ENCODE measurements at places on chromosomes 12 and 14. TPM values are rescaled to one million over a fixed set of nuclear protein-coding genes. Genes with fewer than 3 reads are reported as not detected.
A peak's percentile ranks its signal among the peaks of the same experiment; 100 is the strongest.

GRCh38 chr14:95667249-95667693 lies 19.0 kb upstream of the TCL1B start:
- no peak overlapping the region for H3K4me3 ChIP-seq
- no peaks in the 10 kb centered on the region for H3K27me3 ChIP-seq
- no peak overlapping the region for H3K27ac ChIP-seq
- DNase-seq, result no peak
- no peaks in the 10 kb centered on the region for H3K4me1 ChIP-seq

DNA sequence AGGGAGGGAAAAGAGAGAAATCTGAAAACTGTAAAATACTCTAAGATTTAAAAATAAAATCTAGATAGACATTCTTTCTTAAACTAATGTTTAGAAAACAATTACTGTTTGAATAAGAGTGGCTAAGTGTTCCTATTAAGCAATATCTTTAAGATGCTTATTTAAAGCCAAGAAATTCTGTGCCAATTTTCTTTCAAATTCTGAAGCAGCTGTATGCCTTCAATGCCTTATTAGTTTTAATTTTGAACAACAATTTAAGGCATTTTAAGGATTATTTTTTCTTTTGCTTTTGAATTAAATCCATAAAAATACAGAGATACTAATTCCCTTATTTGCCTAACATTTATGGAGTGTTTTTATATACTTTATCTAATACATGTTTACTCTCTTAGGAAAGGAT lies 50.3 kb upstream of the KITLG start:
- H3K36me3 ChIP-seq, result no peaks in the 10 kb centered on the region
- no peak overlapping the region for H3K27ac ChIP-seq
- DNase-seq, result no peak
- no peak overlapping the region for H3K4me3 ChIP-seq
- H3K27me3 ChIP-seq, result no peaks in the 10 kb centered on the region

Gene TAS2R50
- 0.60 TPM for total RNA-seq

Gene P2RX2
- total RNA-seq, result not detected

DNA sequence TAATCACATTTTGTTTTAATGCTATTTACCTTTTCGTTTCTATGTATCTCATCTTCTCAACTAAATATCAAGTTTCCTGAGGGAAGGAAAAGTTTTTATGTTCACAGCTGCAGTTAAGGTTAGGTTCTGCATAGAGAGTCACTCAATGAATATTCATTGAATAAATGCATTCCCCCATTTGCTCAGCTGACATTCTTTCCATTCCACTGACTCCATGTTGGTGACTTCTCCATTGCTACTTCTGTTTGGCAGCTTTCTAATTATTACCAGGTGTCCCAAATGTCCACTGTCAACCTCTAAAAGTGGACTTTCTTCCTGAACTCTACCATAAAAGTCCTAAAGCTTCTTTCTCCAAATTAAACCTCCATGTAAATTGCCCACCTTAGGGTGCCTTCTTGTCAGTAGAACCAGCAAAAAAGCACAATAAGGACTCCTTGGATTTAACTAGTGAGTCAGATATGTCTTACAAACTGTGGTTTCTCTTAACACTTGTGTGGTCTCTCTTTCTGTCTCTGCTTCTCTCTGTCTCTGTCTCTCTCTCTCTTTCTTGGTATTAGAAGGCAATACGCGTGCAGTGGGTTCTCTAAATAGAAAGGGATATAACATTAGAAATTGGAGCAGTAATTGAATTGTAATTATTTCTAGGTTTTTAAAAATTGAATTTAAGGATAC lies 85.9 kb downstream of the TMEM117 start:
- H3K27me3 ChIP-seq, result no peaks in the 10 kb centered on the region
- no peak overlapping the region for H3K27ac ChIP-seq
- no peak overlapping the region for H3K4me3 ChIP-seq
- H3K36me3 ChIP-seq, result no peaks in the 10 kb centered on the region
- peak; percentile 31 for DNase-seq
- no peaks in the 10 kb centered on the region for H3K4me1 ChIP-seq

- H3K4me3 ChIP-seq, result no peak overlapping the region
- no peaks in the 10 kb centered on the region for H3K27me3 ChIP-seq
- H3K27ac ChIP-seq, result no peak overlapping the region
- DNase-seq, result no peak
- no peaks in the 10 kb centered on the region for H3K4me1 ChIP-seq
These were observed 222.9 kb downstream of the SLC15A4 start for GRCh38 chr12:128600886-128601285.

Gene CLECL1
- not detected for total RNA-seq

Gene PIWIL1
- not detected for total RNA-seq

DNA sequence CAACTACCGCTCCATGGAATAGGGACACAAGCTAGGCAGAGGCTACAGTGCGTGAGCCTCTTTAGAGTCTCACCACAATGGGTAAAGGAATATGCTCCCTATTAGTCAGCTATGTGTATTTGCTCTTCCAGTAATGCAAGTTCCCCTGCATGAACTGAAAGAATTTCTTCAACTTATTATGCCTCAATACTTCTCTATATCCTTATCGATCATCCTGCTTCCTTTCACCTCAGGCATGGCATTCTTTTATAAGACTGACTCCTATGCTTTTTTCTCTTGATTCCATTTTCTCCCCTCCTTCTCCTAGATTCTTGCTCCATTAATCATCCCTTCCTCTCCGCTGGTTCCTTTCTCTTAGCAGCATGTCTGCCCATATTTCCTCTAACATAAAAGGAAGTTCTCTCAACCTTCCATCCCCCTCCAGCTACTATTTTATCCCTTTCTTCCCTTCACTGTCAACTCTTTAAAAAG lies 94.5 kb upstream of the CPM start:
- no peaks in the 10 kb centered on the region for H3K36me3 ChIP-seq
- peaks cover 31% of the 10 kb centered on the region for H3K4me1 ChIP-seq
- no peaks in the 10 kb centered on the region for H3K27me3 ChIP-seq
- H3K27ac ChIP-seq, result peak overlapping the region; percentile 25
- DNase-seq, result peak; percentile 54

GRCh38 chr14:54209511-54210250 lies 187.1 kb upstream of the CDKN3 start:
- H3K27me3 ChIP-seq, result no peaks in the 10 kb centered on the region
- no peak overlapping the region for H3K27ac ChIP-seq
- H3K4me3 ChIP-seq, result no peak overlapping the region
- DNase-seq, result peak; percentile 83

GRCh38 chr12:25241167-25242020 lies 9.3 kb downstream of the KRAS start:
- H3K36me3 ChIP-seq, result peaks cover 10% of the 10 kb centered on the region
- H3K27ac ChIP-seq, result no peak overlapping the region
- DNase-seq, result peak; percentile 30

Gene NGB
- not detected for total RNA-seq

DNA sequence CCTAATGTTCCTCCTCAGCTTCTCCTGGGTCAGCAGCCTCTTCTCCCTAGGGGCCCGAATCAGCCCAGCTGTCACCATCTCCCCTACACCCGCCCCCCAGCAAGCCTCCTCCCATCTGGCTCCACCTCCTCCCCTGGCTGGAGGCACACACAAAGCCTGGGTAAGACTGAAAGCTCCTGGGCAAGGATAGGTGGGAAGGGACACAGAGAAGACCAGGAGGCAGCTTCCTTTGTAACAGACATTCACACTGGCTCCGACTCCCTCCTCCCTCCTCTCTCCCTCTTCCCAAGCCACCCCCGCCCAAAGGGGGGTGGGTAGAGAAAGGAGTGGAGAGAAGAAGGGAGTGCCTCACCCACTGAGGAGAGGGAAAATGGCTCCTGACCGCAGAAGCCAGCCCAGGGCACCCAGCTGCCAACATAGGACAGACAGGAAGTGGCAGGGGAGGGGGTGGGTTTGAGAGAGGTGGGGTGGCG lies 4.0 kb downstream of the CHD4 start:
- H3K4me3 ChIP-seq, result no peak overlapping the region
- H3K27ac ChIP-seq, result no peak overlapping the region
- peaks cover 37% of the 10 kb centered on the region for H3K4me1 ChIP-seq
- no peaks in the 10 kb centered on the region for H3K27me3 ChIP-seq
- DNase-seq, result peak; percentile 27
- peaks cover 40% of the 10 kb centered on the region for H3K36me3 ChIP-seq

- no peak overlapping the region for H3K4me3 ChIP-seq
- DNase-seq, result no peak
- no peak overlapping the region for H3K27ac ChIP-seq
- no peaks in the 10 kb centered on the region for H3K36me3 ChIP-seq
These were observed 18.0 kb upstream of the PHETA1 start for GRCh38 chr12:111386885-111387284.

DNA sequence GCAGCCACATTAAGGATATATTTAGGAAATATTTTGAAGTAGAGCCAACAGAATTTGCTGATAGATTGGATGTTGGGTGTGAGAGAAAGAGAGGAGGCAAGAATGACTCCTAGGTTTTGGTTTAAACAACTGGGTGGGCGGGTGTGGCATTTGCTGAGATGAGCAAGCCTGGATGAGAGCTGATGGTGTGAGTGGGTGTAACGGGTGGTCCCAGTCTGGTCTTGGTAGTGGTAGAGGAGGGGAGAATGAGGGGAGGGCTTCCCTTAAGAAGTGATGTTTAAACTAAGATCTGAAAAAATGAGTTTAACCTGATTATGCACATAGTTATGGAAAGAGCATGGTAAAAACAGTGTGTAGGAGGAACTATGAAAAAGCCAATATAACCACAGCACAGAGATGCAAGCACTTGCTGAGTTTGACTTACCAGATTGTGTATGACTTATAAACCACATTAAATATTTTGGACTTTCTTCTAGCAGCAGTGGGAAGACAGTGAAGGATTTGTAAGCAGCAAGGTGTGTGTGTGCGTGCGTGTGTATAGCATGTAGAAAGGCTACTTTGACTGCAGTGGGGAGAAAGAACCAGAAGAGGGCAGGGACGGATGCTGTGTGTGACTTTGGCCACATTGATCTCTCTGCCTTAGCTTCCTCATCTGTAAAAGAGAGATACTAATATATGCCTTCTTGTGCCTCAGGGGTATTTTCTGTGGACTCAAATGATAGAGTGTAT lies 139.7 kb downstream of the PRIMA1 start:
- H3K36me3 ChIP-seq, result no peaks in the 10 kb centered on the region
- H3K27me3 ChIP-seq, result no peaks in the 10 kb centered on the region
- DNase-seq, result no peak
- H3K27ac ChIP-seq, result no peak overlapping the region

GRCh38 chr14:35277179-35277578 lies 15.0 kb upstream of the PSMA6 start:
- no peaks in the 10 kb centered on the region for H3K4me1 ChIP-seq
- H3K36me3 ChIP-seq, result peaks cover 9% of the 10 kb centered on the region
- H3K4me3 ChIP-seq, result no peak overlapping the region
- no peak overlapping the region for H3K27ac ChIP-seq

GRCh38 chr14:80602946-80603345 lies 338.6 kb downstream of the CEP128 start:
- no peak overlapping the region for H3K4me3 ChIP-seq
- no peaks in the 10 kb centered on the region for H3K27me3 ChIP-seq
- H3K27ac ChIP-seq, result no peak overlapping the region
- no peak for DNase-seq
- H3K4me1 ChIP-seq, result no peaks in the 10 kb centered on the region

GRCh38 chr14:23382731-23383440 lies 6.0 kb downstream of the CMTM5 start:
- H3K4me3 ChIP-seq, result no peak overlapping the region
- H3K4me1 ChIP-seq, result no peaks in the 10 kb centered on the region
- DNase-seq, result no peak
- no peak overlapping the region for H3K27ac ChIP-seq
- peaks cover 2% of the 10 kb centered on the region for H3K27me3 ChIP-seq

- H3K36me3 ChIP-seq, result no peaks in the 10 kb centered on the region
- H3K27ac ChIP-seq, result peak overlapping the region; percentile 75
- H3K27me3 ChIP-seq, result no peaks in the 10 kb centered on the region
- peak overlapping the region; percentile 87 for H3K4me3 ChIP-seq
These were observed 18.8 kb downstream of the SOCS2 start for GRCh38 chr12:93591137-93591868.

- H3K27me3 ChIP-seq, result no peaks in the 10 kb centered on the region
- no peak overlapping the region for H3K4me3 ChIP-seq
- DNase-seq, result peak; percentile 42
- no peak overlapping the region for H3K27ac ChIP-seq
- H3K36me3 ChIP-seq, result no peaks in the 10 kb centered on the region
- H3K4me1 ChIP-seq, result peaks cover 19% of the 10 kb centered on the region
These were observed 33.6 kb downstream of the PRORP start for GRCh38 chr14:35155962-35156361.

Gene PTPRQ
- total RNA-seq, result 0.18 TPM

- H3K4me3 ChIP-seq, result no peak overlapping the region
- no peak overlapping the region for H3K27ac ChIP-seq
- H3K27me3 ChIP-seq, result peaks cover 3% of the 10 kb centered on the region
- H3K4me1 ChIP-seq, result peaks cover 16% of the 10 kb centered on the region
These were observed 4.3 kb downstream of the GALNT9 start for GRCh38 chr12:132324841-132325732.

DNA sequence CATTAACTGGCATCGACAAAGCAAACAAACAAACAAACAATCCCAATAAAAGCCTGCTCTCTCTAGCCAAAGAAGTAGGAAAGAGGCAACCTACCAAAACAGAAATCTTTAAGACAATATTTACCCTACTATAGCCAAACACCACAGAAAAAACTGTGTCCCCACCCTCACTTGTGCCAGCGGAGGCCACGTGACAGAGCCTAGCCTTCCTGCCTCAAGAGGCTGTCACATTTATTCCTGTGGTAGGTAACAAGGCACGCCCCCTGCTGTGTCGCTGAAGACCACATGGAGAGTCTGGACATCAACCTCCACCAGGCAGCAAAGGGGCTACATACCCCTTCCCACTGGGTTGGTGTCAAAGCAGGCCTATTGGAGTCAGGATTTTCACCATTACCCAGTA lies 148.1 kb downstream of the LMNTD1 start:
- no peaks in the 10 kb centered on the region for H3K27me3 ChIP-seq
- H3K4me1 ChIP-seq, result no peaks in the 10 kb centered on the region
- no peak for DNase-seq
- H3K36me3 ChIP-seq, result no peaks in the 10 kb centered on the region
- no peak overlapping the region for H3K27ac ChIP-seq

Gene ZNF385A
- 23.0 TPM for total RNA-seq

Gene MANSC4
- total RNA-seq, result not detected

DNA sequence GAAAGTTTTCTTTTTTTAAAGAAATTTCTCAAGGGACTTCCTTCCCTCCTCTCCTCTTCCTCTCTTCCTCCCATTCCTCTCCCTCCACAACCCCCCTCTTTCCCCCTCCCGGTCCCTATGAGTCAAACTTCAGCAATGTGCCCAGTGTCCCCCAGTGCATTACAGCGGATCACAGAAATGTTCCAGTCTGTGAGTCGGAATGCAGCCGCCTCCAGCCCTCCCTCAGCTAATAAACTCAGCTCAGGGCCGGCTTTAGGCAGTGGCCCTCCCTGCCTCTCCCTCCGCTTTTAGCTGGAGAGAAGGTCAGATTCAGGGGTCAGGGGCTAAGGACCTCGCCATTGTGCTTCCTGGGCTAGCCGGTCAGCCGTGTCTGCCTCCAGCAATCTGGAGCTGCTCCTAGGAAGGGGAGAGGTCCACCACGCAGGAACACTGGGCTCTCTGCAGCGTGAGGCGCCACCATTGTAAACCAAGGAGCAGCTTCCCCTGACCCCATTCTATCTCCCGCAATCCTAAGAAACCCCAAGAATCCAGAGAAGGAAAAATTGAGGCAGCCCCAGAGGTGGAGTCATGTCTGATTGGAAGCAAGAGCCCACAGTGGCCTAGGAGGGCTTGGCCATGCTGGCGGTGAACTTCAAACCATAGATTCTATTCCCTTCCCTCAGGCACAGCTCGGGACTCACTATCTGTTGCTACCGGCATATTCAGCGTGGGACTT lies 1.1 kb upstream of the HDAC7 start:
- peak overlapping the region; percentile 96 for H3K27ac ChIP-seq
- H3K4me1 ChIP-seq, result peaks cover 40% of the 10 kb centered on the region
- H3K4me3 ChIP-seq, result peak overlapping the region; percentile 95
- no peaks in the 10 kb centered on the region for H3K27me3 ChIP-seq

All from astrocyte (in vitro differentiated cells and primary cell).